ENCODE measurements at places on chromosomes 11 and 22.

- no peak for DNase-seq
These were observed 48.1 kb upstream of the TOP3B start for GRCh38 chr22:22030493-22031182.

DNA sequence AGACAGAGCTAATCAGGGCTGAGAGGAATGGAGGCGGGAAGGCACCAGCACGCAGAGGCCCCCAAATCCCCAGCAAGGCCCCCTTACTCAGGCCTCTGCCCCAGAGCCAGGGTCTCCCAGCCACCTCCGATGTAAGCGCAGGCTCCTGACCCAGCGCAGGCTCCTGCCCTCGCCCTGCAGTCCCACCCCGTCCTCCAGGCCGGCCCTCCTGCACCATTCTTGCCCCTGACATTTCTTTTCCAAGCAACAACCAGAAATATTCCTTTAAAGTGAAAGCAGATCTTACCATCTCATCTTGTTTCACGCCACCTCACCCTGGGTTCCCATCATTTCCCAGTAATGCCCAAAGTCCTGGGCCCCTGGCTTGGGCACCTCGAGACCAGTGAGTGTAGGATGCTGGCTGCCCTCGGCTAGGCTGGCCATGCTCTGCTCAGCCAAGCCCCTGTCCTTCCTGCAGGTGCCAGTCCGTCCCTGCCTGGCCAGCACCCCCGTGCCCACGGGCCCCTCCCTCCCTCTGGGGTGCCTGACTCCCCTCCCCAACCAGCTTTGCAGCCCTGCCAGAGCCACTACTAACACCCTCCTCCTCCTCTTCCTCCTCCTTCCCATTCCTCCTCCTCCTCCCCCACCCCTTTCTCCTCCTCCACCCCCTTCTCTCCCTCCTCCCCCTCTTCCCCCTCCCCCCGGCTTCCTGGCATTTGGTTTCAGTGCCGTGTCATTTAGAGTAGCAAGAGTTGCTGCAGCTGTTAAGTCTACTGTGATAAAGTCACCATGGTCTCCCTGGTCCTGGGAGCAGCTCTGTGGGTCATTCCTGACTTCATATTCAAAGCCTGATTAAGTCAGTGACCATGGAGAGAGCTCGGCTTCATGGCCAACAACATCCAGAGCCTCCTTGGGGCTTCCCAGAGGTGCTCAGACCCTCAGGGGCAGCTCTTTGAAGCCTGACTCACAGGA is 78.7 kb downstream of the PIWIL3 start:
- DNase-seq, result no peak

DNA sequence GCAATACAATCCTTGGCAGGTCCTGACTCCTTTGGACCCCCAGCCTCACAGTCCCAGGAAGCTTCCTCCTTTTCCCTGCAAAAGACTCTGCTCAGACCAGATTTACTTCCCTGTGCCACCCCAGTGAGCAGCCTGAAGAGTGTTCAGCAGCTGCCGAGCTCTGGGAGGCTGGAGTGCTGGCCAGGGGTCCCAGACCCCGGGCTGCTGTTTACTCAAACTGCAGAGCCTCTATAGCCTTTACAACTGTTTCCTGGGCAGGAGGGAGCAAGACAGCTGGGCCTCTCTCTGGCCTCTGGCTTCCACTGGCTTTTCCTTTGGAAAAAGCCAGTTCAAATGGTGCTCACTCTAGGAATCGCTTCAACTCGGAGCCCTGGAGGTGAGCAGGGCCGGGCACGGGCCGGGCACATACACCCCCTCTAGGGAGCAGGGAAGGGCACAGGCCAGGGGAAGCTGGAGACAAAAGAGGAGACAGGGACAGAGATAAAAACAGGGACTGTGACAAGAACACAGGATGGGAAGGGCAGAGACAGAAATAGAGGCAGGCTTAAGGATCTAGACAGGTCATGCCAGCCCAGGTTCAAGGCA is 932 bp downstream of the IRAG1 start:
- DNase-seq, result no peak

DNA sequence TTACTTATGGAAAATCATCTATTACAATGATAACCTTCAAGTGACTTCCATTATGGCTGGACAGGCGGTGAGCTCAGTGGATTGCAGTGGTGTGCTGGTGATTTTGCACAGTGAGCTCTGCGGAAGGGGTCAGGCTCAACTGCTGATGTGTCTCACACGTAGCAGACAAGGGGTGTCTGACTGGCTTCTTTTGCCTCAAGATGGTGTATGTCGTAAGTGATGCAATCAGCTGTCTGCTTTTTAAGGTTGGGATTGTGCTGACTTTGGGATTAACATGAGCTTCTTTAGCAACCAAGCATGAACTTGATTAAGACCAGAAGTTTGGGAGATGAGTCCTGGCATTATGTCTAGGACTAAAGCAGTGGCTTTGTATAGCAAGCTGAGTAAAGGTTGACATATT is 49.5 kb downstream of the POLD3 start:
- no peak for DNase-seq

- no peak for DNase-seq
These were observed 14.5 kb upstream of the TP53AIP1 start for GRCh38 chr11:128957202-128957482.

DNA sequence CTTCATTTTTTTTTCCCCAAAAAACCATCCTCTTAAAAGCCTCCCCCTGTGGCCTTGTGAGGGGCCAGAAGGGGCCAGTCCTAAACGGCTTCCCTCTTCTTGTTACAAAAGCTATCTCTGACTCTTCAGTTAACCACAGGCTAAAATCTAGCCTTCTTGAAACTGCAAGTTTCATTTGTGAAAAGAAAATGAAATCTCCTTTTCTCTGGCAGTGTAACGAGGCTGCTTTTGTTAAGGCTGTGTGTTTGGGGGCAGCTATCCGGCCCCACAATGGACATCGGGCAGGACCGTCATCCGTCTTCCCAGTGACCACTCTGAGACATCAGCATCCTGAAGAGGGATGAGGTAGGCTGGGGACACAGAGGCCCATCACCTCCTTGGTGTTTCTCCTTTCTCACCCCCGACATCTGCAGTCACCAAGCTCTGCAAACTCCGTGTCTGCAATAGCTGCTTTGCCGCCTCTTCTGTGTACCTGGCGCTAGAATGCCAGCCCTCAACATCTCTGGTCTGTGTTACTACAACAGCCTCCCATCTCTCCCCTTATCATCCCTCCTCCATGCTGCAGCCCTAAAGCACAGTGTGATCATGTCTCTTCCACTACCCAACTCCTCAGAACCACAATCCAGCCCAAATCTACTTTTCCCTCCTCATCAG is 94.0 kb downstream of the RCN1 start:
- no peak for DNase-seq

Measured in effector memory CD4-positive, alpha-beta T cell (primary cell).